ENCODE measurements at places on chromosomes 16 and 17. TPM values are rescaled to one million over a fixed set of nuclear protein-coding genes. Genes with fewer than 3 reads are reported as not detected.
A peak's percentile ranks its signal among the peaks of the same experiment; 100 is the strongest.

DNA sequence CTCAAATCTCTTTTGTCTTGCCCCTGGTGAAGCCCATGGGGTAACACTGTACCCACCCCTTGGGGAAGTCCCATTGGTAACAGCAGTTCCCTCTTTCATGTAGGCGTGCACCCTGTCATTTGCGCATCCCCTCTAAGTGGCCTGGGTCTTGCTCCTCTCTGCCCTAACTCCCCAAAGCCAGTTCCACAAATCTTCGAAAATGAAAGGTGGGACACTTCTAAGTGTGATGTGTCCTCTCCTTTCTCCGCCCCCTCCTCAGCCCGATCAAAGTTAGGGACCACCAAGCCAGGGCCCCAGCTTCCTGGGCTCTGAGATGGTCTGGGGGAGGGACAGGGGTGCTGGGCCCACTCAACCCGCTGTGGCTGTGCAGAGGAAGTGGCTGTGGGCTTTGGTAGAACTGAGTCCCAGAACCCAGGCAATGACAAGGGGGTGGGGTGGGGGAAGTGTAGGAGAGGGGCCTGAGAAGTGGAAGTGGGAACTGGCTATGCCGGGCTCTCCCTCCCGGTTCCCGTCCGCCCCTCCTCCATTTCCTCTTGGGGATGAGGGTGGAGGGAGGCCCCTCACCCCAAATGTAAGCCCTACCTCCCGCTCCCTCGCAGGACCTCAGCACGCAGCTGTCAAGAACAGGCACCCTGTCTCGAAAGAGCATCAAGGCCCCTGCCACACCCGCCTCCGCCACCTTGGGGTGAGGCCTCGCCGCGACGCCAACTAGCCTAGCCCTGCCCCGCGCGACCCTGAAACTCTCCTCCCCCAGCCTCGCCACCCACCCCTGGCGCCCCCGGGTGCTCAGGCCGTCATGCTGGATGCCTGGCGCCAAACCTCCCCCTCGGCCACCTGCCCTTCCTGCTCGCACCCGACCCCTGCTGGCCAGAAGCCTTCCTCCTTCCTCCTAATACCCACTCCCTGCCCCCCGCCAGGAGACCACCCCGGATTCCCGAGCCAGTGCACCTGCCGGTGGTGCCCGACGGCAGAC lies 8.7 kb downstream of the ABI3 start:
- DNase-seq: peak; percentile 79

Gene KRT14
- not detected for polyA plus RNA-seq

- DNase-seq: no peak
These were observed 24.3 kb downstream of the WSB1 start for GRCh38 chr17:27318228-27318627.

DNA sequence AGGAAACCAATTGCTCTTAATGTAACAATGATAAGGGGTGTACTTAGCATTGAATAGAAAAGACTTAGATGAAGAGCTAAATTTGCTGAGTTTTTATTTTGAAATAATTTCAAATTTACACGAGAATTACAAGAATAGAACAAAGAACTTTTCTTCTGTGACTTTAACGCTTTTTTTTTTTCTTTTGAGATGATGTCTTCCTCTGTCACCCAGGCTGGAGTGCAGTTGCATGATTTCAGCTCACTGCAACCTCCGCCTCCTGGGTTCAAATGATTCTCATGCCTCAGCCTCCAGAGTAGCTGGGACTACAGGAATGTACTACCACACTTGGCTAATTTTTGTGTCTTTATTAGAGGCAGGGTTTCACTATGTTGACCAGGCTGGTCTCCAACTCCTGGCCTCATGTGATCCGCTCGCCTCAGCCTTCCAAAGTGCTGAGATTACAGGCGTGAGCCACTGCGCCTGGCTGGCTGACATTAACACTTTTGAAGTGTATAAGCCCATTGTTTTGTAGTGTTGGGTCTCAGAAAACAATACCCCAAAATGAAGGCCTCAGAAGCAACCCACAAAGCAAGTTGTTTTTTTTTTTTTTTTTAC lies 2.1 kb downstream of the TEN1 start:
- no peak for DNase-seq

- no peak for DNase-seq
These were observed 8.0 kb downstream of the HSD11B2 start for GRCh38 chr16:67438824-67439393.

- DNase-seq: no peak
These were observed 129.6 kb upstream of the CDH13 start for GRCh38 chr16:82497139-82497538.

DNA sequence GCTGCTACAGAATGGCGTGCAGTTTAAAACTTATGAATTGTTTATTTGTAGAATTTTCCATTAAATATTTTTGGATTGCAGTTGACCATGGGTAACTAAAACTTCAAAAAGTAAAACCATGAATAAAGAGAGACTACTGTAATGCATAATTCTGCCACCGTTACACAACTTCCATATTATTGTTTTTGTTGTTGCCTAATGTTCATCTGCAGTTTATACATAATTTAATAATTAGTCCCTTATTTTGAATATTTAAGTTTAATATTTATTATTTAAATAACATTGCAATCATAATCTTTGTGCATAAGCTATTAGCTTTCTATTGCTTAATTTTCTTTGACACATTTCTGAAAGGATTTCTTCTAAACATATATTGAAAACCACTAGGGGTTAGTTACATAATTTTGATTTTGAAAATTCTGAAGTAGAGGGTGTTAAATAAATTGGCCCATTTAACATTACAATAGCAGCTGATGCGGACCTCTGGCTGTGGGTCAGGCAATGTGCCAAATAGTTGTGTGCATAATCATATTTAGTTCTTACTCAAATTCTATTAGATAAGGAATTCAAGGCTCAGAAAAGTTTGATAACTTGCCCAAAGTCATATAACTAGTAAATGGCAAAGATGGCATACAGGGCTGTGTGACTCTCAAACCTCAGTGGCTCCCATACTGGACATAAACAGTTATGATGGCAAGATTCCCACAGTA lies 31.1 kb downstream of the PPM1E start:
- no peak for DNase-seq

GRCh38 chr17:80025140-80025539 lies 10.5 kb downstream of the TBC1D16 start:
- peak; percentile 69 for DNase-seq

Gene CA5A
- polyA plus RNA-seq: not detected

Gene SCARF1
- 7.0 TPM for polyA plus RNA-seq

Gene ACSM2A
- 269 TPM for polyA plus RNA-seq

DNA sequence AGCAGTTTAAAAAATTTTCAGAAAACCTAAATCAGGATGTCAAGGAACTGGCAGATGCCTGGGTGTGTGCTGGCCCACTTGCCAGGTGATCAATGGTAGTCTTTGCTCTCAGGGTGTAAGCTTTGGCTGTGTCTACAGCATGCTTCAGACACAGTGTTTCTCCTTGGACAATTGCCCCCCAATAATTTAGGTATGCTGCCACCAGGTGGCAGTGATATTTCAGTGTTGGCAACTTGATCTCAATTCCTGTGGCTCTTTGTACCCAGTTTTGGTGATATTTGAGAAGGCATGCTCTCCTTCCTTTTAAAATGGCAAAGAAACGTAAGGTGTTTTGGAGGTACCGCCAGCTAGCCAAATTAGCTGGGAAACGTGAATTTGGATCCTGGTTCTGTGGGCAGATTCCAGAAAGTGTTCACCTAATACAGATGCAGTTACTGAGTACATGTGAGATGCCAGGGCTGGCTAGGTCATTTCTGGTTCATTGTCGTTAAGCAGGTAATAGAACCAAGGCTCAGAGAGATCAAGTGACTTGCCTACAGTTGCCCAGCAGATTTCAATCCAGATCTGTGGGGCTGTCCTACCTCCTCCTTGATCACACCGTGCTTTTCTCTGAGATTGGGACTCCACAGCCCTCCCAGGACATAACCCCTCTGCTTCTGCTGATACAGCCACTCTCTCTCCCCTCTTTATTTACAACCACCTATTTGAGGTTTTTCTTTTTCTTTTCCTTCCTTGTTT lies 155.6 kb upstream of the PLCG2 start:
- DNase-seq: no peak

- no peak for DNase-seq
These were observed 84.5 kb upstream of the ZNF469 start for GRCh38 chr16:88298181-88298832.

DNA sequence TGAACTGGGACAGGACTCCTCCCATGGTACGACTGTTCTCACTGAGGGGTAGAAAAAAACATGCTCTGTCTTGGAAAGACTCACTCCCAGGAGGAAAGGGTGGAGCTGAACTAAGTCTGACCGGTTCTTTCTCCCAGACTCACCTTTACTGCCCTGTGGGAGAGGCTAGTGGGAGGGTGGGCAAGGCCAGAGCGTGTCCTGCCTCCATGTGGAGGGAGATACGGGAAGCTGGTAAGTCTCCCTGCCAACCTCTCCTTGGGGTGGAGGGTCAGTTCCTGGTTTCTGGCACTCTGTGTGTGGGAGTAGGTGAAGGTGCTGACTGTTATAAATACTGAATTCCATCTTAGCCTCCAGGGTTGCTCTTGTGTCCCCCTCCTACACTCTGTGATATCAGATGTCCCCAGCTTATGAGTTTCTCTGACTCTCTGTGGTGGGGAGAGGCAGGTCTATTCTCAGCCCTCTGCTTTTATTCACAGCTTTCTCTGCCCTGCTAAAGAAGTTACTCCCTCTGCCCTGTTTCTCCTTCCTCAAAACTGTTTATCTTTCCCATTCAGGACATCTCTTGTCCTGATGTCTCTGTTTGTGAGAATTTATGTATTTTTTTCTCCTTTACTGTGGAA lies 26.9 kb upstream of the FAM20A start:
- DNase-seq: peak; percentile 94

DNA sequence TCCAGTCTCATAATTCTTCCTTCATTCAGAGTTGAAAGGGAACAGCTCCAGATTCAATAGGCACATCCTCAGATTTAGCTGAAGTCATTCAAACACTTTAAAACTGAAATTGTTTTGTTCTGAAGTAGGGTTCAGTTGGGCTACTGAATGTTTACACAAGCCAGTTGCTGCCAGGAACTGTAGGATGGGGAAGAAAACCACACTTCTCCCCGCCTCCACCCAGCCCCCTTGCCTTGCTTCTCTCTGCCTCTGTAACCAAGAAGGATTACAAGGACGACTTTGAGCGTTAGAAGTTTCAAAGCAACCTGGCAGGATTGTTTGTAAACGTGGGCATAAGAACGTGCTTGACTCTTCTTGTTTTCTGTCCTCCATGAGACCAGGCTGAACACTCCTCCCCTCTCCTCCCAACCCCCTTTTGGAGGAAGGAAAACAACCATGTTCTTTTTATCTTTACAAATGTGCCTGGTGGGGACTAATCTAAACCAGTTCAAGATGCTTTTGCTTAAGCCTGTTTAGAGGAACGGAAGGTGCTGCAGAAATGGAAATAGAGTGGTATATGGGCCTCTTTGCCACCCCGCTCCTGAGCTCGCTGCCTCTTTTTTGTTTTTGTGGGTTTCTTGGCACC lies 287.9 kb downstream of the FTO start:
- peak; percentile 52 for DNase-seq

GRCh38 chr16:86500708-86501510 lies 9.4 kb upstream of the FOXF1 start:
- DNase-seq: no peak

GRCh38 chr17:34485999-34486398 lies 93.4 kb upstream of the TMEM132E start:
- DNase-seq: no peak

DNA sequence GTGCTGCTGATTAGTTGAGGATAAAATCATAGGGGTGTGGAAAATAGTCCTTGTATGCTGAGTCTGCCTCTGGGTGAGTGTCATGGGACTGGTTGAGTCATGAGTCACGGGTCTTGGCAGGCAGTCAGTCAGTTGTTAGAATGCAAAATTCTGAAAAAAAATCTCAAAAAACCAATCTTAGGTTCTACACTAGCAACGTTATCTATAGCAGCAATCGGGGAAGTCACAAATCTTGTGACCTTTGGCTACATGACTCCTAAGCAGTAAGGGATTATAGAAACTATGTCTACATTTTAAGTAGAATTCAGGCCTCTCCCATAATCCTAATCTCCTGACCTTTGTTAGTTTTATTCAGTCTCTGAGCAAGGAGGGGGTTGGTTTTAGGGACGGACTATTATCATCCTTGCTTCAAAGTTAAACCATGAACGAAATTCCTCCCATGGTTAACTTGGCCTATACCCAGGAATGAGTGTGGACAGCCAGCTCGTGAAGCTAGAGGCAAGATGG lies 18.0 kb upstream of the PMFBP1 start:
- DNase-seq: no peak

- no peak for DNase-seq
These were observed 701 bp upstream of the MRC2 start for GRCh38 chr17:62626719-62627218.

GRCh38 chr16:3637371-3637923 lies 17.0 kb upstream of the DNASE1 start:
- DNase-seq: peak; percentile 43

DNA sequence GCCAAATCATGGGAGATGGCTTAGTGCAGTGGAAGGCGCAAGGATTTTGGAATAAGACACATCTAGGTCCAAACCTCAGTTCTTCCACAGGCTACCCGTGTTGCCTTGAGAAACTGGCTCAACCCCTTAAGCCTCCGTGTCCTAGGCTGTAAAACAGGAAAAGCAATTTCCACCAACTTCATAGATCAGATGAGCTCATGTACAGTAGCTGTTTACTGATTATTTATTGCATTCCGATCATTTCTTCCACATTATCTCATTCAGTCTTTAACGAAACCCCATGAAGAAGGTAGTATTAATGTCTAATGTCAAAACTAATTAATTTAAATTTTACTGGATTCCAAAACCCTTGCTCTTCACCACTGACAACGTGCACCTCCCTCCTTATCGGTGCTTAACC lies 231.6 kb downstream of the GRIN2A start:
- DNase-seq: no peak

Gene PHOSPHO1
- 1.5 TPM for polyA plus RNA-seq

DNA sequence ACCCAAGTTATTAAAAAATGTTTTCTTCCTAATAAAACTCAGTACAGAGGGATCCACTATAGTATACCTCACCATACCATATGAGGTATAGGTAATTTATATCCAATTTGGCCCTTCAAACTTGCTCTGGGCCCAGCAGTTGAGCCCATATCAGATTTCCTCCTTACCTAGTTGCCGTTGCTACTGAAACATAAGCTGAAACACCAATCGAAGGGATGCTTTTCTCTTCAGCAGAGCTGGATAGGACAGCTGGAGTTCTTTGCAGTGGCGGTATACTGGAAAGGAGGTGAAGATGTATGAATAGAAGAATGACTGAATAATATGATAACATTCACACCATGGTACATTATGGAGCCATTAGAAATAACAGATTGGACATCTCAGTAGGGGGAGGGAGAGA lies 42.7 kb downstream of the TNRC6C start:
- DNase-seq: peak; percentile 16

- peak; percentile 49 for DNase-seq
These were observed 1.7 kb upstream of the DVL2 start for GRCh38 chr17:7235693-7236665.

Gene CMTM2
- not detected for polyA plus RNA-seq

Gene GLG1
- 58.8 TPM for polyA plus RNA-seq

- DNase-seq: no peak
These were observed 182.9 kb downstream of the CCDC182 start for GRCh38 chr17:57562184-57562698.

Gene ABCC11
- polyA plus RNA-seq: 0.09 TPM

Data from kidney (tissue), 22 donors.